ENCODE measurements at places on chromosomes 16 and 17.

- no peak for DNase-seq
Measured at GRCh38 chr17:2071455-2072281, 16.8 kb downstream of the HIC1 start.

DNA sequence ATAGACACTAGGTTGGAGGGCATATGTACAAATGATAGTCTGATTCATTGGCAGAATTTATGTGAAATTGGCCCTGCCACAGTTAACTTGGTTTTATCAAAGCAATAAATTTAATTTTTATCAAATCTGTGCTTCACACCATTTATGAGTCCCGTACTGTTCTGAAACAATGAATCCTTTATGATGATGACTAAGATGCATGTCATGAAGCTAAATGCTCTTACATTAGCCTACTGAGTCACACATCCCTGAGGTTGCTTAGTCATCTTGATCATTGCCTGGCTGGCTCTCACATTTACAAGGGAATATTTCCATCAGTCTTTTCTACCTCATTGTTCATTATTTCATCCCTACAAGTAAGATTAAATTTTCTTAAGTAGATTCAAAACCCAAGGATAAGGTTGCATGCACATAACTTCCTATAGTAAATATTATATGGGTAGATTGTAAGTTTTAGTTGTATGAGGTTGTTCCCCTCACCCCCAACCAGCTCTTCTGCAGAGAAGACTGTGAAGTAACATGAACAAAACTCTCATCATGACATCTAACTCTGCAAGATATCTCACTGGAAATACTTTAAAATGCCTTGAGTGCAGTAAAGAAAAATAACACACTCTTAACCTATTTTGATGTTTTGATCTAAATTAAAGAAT lies 170.7 kb downstream of the CYB561 start:
- no peak for DNase-seq

DNA sequence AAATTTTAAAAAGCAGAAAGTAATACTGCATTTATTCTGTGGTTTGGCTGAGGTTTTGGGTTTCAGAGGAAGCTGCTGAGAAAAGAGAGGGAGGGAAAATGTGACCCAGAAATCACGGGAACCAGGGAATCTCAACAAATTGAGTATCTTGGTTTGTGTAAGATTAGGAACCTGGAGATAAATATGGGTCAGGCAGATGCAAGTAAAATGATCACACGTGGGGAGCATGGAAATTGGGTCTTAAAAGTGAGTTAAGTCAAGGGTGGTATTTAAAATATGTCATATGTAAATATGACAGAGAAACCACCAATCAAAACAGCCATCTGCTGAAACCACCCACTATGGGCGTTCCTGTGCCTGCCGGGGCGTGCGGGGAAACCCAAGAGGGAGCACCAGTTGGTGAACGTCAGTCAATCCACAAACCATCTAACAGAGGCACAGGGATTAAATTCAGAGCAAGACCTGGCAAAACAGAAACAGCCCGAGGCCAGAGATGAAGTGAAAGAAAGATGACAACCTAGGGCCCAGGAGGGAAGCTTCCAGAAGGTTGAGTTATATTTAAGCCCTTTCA lies 33.4 kb downstream of the CDH13 start:
- DNase-seq, result no peak

GRCh38 chr16:64397042-64397441 lies 724.8 kb downstream of the CDH11 start:
- DNase-seq, result no peak

GRCh38 chr16:79156761-79157160 lies 443.8 kb downstream of the MAF start:
- DNase-seq, result no peak

GRCh38 chr17:9936095-9936494 lies 31.0 kb upstream of the RCVRN start:
- DNase-seq, result no peak

DNA sequence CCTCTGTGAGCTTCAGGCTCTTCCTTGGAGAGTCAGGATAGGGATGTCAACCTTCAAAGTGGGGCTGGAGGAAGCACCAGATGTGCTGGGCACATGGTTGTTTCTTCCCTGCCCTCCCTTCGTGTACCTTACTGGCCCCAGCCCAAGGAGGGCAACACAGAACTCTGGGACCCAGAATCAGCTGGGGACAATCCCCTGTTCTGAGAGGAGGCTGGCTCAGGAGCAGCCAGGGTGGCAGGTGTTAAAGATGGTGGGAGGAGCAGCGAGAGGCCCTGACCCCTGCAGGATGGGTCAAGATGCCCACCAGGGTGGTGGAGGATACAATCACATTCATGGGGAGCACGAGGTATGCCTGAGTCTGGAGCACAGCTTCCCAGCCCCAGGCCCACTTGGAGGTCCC lies 300.4 kb downstream of the ABCC12 start:
- DNase-seq, result no peak

DNA sequence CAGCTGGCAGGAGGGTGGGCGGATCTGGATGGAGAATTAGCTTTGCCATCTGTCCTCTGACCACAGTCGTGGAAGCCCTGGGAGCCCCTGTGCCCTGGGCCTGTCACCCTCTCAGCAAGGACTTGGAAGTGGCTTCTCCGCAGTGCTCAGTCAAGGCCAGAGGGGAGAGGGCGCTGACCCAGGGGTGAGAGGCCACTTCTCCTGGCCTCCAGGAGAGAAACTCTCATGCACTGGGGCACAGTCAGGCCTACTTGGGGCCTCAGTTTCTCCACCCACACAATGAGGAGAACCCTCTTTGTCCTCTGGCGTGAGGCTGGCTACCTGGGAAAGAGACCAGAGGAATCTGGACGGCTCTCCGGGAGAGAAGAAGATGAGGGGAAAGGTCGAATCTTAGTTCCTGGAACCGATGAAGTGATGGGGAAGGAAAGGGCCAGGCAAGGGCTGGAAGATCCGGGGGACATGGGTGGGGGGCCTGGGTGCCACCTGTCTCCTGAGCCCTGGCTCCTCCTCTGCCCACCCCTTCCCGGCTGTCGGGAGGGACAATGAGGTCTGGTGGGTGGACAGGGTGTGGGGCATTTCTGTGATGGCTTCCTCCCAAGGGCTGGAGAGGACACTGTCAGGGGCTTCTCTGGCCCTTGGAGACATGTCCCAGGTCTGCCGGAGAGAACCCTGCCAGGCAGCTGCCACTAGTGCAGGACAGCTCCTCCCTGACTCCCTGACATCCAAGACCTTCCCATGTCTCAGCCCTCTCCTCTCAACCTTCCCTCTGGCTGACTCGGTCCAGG lies 9.0 kb upstream of the ARHGAP27 start:
- no peak for DNase-seq

DNA sequence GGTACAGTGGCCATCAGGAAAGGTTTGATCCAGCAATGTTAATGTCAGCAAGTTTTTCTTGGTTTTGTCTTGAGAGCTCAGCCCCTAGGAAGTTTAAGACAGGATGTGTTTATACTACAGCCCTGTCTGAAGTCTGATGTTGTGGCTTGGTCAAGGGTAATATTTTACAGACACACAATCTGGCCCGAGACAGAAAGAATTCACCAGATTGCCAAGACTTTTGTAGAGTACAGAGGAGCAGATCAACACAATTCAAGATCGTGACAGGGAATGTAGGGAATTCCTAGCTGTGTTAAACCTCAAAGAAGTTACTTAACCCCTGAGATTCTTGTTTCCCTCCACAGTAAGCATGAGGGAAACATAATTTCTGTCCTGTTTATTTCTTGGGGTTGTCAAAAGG lies 63.1 kb downstream of the SHISA9 start:
- no peak for DNase-seq
